ENCODE measurements at places on chromosomes 1 and 21.

- peak overlapping the region; percentile 26 for H3K27ac ChIP-seq
- peaks cover 6% of the 10 kb centered on the region for H3K36me3 ChIP-seq
- peaks cover 33% of the 10 kb centered on the region for H3K4me1 ChIP-seq
- no peak for ATAC-seq
- no peak overlapping the region for H3K4me3 ChIP-seq
These were observed 120.6 kb downstream of the FASLG start for GRCh38 chr1:172779491-172779890.

DNA sequence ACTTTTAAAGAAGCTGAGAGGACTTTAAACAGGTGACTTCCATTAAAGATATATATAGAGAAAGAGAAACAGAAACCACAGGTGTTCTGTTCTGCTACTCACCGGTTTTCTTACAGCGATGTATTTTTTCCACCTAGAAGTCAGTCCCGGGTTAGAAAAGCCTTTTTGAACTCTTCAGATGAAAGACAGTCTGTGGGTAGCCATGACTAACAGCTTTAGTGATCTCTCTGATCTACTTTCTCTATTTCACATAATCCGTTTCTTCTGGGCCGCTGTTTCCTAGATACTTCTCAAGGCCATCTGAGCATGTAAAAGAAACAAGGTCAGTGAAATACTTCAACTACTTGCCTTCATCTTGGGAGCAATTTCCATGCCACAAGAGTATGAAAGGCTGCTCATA, 25.1 kb downstream of the WDR64 start:
- no peak for ATAC-seq
- peaks cover 9% of the 10 kb centered on the region for H3K4me1 ChIP-seq
- no peaks in the 10 kb centered on the region for H3K36me3 ChIP-seq
- H3K27ac ChIP-seq: peak overlapping the region; percentile 61
- H3K27me3 ChIP-seq: peaks cover 25% of the 10 kb centered on the region

DNA sequence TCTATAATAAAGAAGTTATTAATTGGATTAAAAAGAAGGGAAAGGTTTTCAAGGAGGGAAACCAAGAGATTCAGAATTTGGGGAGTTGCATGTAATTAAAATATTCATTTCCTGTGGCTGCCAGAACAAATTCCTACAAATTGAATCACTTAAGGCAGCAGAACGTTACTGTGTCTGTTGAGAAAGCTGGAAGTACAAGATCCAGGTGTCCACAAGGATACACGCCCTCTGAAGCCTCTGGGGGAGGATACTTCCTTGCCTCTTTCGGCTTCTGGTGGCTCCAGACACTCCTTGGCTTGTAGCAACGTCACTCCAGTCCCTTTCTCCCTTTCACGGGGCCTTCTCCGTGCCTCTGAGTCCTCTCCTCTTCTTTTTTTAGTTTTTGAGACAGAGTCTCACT, 67.9 kb downstream of the KAZN start:
- no peak for ATAC-seq
- H3K27me3 ChIP-seq: peaks cover 11% of the 10 kb centered on the region
- no peak overlapping the region for H3K27ac ChIP-seq
- no peak overlapping the region for H3K4me3 ChIP-seq

- ATAC-seq: no peak
- peaks cover 63% of the 10 kb centered on the region for H3K36me3 ChIP-seq
- H3K27ac ChIP-seq: no peak overlapping the region
These were observed 60.2 kb upstream of the MPC2 start for GRCh38 chr1:167997037-167997575.

DNA sequence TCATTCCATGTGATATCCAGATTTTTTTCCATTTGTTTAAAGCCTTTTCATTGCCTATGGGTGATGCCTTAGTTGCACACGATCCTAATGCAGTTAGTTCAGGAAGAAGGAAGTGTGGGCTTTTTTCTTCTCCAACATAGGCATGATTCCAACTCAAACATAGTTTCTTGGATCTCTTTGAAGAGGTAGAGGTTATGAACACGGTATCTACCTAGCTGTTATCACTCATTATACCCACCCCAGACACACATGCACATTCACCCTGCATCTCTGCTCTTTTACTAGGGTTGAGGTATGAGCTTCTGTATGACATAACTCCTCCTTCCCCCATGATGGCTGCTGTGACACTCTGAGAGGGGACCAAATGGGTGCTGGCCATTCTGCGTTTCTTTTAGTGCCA, 122.1 kb upstream of the ZNF648 start:
- peaks cover 16% of the 10 kb centered on the region for H3K27me3 ChIP-seq
- no peak overlapping the region for H3K4me3 ChIP-seq
- no peaks in the 10 kb centered on the region for H3K36me3 ChIP-seq

GRCh38 chr1:49240709-49241221, 464.1 kb upstream of the BEND5 start:
- no peaks in the 10 kb centered on the region for H3K36me3 ChIP-seq
- no peaks in the 10 kb centered on the region for H3K4me1 ChIP-seq
- no peak overlapping the region for H3K4me3 ChIP-seq
- no peak overlapping the region for H3K27ac ChIP-seq

DNA sequence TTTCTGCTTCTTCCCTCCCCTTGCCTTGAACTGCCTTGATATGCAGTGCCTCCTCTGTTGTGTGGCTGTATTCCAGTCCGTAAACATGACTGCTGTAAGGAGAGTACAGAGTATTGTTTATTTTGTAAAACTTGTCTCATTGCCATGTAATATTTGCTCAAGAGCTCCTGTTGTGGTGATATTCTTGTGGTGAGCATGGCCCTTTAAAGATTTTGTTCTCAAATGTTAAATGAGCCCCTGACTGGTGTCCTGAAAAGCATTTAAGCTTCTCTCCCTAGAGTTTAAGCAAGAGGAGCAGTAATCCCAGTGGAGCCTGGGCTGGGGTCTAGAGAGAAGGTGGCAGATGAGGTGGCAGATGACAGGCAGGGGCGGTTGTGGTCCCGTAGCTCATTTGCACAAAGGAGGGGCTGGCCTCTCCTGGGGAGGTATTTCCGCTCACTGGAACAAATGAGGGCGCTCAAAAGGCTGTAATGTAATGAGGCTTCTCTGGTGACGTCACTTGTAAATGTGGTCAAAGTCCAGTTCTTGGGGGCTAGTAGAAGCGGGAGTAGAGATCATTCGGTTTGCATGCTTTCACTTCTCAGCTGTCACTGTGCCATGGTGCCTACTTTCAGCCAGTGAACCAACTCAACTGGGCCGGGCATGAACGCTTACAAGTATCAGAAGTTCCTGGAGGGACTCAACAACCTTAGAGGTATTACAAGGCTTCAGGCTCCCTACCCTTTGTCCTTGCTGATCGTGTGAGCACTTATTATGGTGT, 46.0 kb upstream of the MACF1 start:
- H3K27me3 ChIP-seq: no peaks in the 10 kb centered on the region
- no peaks in the 10 kb centered on the region for H3K4me1 ChIP-seq
- no peak overlapping the region for H3K27ac ChIP-seq
- no peak for ATAC-seq
- peaks cover 13% of the 10 kb centered on the region for H3K36me3 ChIP-seq

DNA sequence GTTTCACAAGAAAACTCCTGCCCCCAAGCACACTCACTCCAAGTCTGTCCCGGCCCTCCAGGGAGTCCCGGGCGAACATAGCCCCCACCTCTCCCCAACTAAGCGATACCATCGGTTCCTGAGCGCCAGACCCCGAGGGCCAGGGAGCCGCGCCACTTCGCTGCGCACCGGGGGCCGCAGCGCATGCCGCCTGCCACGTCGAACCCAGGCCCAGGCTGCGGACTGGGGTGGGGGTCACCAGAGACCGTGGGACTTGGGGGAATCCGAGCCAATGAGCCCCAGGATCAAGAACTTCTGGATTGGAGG, 801 bp downstream of the RSPO1 start:
- H3K4me3 ChIP-seq: peak overlapping the region; percentile 34
- peaks cover 73% of the 10 kb centered on the region for H3K27me3 ChIP-seq
- ATAC-seq: no peak
- H3K36me3 ChIP-seq: no peaks in the 10 kb centered on the region

DNA sequence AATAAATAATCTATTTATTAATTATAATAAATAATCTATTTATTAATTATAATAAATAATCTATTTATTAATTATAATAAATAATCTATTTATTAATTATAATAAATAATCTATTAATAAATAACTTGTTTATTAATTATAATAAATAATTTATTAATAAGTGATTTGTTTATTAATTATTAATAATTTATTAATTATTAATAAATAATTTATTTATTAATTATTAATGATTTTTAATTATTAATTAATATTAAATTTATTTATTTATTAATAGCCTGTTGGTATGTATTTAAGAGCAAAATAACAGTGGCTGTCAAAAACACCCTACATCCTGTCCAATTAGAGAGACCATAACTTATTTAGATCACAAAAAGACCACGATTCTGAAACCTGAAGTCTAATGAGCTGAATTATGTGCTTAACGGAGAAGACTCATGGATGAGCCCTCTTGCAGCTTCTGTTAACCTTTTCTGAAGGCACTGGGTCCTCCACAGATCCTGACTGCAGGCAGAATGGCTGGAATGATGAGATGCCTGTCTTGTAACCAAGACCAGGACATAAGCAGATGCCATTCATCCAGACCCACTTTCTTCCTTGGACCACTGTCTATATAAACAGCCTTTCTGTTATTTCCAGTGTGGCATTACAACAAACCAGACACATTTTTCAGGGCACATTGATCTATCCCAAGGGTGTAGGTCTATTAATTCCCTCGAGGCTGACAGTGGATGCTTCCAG, 134.2 kb downstream of the SETD4 start:
- H3K36me3 ChIP-seq: no peaks in the 10 kb centered on the region
- ATAC-seq: no peak
- no peak overlapping the region for H3K27ac ChIP-seq
- H3K4me1 ChIP-seq: no peaks in the 10 kb centered on the region
- H3K27me3 ChIP-seq: peaks cover 41% of the 10 kb centered on the region
- H3K4me3 ChIP-seq: no peak overlapping the region

DNA sequence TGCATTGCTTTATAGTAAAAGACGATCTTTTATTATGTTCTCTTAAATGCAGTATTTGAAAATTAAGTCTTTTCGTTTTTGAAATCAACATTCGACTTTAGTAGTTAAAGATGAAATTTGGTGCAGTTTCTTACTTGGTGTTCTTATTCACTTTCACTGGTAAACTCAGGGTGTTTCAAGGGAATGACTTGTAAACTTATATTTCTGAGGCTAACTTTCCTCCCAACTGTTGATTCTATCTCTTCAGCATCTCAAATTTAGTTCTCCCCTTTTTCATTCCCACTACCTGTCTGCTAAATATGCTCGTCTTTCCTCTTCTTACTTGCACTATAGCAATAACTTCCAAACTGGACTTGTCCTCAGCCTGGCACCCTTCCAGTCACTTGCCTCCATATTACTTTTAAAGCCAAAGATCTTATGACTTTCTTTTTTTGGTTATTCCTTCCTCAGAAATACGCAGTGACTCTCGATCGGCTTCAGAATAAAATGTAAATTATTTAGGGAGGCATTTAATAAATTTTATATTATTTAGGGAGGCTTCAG, 988 bp downstream of the SLC35A3 start:
- H3K27me3 ChIP-seq: no peaks in the 10 kb centered on the region
- peaks cover 10% of the 10 kb centered on the region for H3K36me3 ChIP-seq
- H3K4me1 ChIP-seq: peaks cover 29% of the 10 kb centered on the region
- H3K4me3 ChIP-seq: peak overlapping the region; percentile 95

DNA sequence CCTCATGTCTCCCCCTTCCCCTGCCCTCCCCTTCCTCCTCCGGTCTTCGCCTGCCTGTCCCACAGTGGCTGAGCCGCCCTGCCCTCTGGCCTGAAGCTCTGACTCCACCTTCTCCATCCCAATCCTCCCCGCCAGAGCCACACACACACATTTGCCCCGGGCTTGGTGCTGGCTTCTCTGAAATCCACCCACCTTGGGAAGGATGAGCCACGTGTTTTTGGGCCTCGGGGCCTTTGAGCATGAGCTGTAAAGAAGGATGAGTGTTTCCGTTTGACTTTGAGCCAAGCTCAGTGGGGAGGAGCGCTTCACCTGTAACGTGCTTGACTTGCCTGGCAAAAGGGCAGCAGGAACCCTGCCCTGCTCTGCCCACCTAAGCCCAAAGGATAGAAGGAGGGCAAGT, 295.1 kb downstream of the SIPA1L2 start:
- ATAC-seq: no peak
- no peak overlapping the region for H3K4me3 ChIP-seq
- H3K36me3 ChIP-seq: no peaks in the 10 kb centered on the region
- peaks cover 19% of the 10 kb centered on the region for H3K27me3 ChIP-seq
- no peaks in the 10 kb centered on the region for H3K4me1 ChIP-seq
- H3K27ac ChIP-seq: no peak overlapping the region

DNA sequence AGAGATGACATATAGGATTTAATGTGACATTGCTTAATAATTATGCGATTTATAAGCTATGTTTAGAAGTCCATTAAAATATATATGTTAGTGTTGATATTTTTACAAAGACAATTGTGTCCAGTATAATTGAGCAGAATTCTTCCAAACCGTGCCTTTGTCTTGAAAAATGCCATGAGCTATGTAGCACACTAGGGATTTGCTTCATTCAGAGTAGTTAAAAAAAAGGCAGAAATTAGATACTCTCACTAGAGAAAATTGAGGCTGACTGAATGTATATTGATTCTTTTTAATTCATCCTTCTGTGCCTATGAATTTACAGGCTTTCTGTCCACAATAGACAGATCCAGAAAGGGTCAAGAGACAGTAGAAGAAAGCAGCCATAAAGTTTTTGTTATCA, 429.0 kb downstream of the NEGR1 start:
- no peak overlapping the region for H3K4me3 ChIP-seq
- H3K36me3 ChIP-seq: no peaks in the 10 kb centered on the region
- H3K27me3 ChIP-seq: no peaks in the 10 kb centered on the region
- no peak overlapping the region for H3K27ac ChIP-seq

DNA sequence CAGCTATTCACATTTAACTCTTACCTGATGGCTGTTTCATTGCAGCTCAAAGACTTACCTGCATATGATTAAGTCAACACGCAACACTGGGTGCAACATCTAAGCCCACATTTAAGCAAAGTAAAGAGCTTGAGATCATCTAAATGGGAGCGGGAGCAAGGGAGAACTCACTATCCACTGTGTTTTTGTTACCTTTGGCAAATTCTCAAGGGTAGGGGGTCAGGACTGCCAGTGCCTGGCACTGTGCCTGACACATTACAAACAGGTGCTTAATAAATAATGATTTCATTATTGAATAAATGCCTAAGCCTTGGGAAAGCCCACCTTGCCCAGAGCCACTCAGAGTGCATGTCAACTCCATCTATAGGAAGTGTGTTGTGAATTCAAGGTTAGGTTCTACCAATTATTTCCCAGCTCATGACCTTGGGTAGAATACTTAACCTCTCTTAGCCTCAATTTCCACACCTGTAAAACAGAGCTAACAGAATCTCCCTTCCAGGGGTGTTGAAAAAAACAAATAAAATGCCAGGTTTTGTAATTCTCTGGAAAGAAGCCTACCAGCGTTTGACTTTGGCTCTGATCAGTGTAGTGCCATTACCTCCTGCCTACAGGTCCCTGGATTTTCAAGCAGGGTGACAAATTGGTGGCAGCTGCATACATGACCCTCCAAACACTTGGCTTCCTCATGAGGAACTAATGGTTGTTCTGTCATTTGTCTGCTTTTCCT, 109.7 kb downstream of the TGFBR3 start:
- H3K27me3 ChIP-seq: no peaks in the 10 kb centered on the region
- no peaks in the 10 kb centered on the region for H3K36me3 ChIP-seq
- H3K27ac ChIP-seq: no peak overlapping the region
- H3K4me1 ChIP-seq: no peaks in the 10 kb centered on the region

GRCh38 chr21:18251065-18251464, 6.4 kb downstream of the CHODL start:
- H3K4me3 ChIP-seq: no peak overlapping the region
- no peak for ATAC-seq
- H3K36me3 ChIP-seq: no peaks in the 10 kb centered on the region
- H3K27me3 ChIP-seq: no peaks in the 10 kb centered on the region

- peaks cover 59% of the 10 kb centered on the region for H3K36me3 ChIP-seq
- peak overlapping the region; percentile 38 for H3K4me3 ChIP-seq
- no peak for ATAC-seq
- H3K27me3 ChIP-seq: no peaks in the 10 kb centered on the region
- H3K4me1 ChIP-seq: peaks cover 50% of the 10 kb centered on the region
- H3K27ac ChIP-seq: peak overlapping the region; percentile 71
These were observed 3.3 kb downstream of the METTL13 start for GRCh38 chr1:171784784-171785183.
